ENCODE measurements at places on chromosomes 7 and 10.

DNA sequence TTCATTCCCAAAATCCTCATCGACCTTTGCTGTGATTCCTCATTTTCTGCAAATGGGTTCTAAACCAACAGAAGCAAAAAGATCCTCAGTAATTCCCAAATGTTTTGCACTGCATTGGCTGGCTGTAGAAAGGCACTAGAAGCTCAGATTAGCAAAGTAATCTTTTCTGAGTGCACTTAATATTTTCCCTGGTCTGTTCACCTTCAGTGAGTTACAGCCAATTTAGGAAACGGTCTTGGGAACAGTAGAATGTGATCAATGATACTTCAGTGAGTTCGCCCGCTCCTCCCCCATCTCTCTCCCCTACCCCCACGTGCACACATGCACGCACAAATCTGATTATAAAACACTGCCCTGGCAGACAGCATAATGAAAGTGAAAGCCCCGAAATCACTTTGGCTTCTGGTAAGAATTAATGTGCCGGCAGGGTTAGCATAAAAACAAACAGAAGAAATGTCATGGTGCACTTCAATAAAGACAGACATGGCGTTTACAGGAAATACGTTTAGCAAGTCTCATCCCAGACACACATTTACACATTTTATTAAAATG lies 201.3 kb upstream of the CDCA7L start:
- DNase-seq: no peak

DNA sequence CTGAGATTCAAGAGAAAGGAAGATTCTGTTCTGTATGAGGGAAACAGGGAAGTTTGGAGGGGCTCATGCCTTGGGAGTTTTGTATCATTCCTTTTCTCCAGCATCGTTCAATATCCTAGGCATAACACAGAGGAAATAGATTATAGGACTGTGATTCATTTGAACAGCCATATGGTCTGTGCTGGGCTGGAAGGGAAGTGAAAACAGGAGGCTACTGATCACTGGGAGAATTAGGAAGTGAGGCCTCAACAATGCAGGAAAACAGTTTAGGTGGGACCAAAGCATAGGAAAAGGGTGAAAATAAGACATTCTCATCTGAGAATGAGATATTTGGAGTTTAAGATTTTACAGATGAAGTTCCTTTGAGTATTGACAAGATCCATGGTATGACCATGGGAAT lies 70.7 kb upstream of the MKX start:
- DNase-seq: no peak

GRCh38 chr7:18975276-18975675 lies 142.2 kb downstream of the TWIST1 start:
- DNase-seq: no peak

DNA sequence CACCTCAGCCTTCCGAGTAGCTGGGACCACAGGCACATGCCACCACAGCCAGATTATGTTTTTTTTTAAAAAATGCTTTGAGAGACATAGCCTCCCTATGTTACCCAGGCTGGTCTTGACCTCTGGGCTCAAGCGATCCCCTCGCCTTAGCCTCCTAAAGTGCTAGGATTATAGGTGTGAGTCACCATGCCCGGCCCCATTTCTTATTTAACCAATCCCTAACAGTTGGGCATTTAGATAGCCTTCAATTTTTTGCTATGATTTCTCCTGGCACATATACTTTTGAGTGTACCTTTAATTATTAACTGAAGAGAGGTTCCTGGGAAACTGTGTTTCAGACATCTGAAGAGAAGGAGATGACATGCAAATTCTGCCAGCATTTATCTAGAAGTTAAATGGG lies 22.6 kb upstream of the AUTS2 start:
- no peak for DNase-seq

DNA sequence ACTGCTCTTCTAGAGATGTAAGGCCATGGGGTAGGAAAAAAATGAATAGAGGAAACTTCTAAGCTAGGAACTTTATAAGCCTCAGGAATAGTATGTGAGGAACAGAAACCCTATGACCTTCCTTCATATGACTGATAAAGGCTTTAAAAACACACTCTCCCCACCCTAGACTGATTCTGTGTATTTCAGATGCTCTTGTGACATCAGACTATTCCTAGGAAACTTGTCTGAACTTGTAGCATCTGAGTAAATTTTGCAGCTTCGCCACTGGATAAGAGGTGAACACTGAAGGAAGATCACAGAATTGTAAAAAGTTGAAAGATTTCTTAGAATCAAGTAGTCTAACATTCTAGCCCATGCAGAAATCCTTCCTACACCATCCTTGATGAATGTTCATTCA lies 31.0 kb upstream of the CBLL1 start:
- no peak for DNase-seq

- DNase-seq: no peak
These were observed 121.3 kb downstream of the PRKCQ start for GRCh38 chr10:6458814-6459213.

DNA sequence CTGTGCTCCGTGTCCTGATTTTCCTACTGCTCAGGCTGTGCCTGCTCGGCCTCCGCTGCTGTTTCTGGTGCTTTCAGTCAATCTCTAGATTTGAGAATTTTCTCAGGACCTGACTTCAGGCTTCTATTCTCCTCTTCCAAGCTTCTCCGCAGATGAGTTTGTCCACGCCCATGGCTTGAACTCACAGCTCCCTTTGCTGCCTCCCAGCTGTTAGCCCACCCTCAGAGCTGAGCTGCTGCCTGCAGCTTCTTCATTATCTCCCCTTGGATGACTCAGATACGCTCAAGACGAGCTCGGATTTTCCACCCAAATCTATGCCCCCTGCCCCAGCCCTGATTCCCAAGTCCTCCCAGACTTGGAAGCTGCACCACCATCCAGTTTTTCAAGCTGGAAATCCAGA lies 104.7 kb downstream of the FGFR2 start:
- DNase-seq: no peak

GRCh38 chr10:95125582-95125981 lies 56.3 kb upstream of the CYP2C8 start:
- DNase-seq: no peak

DNA sequence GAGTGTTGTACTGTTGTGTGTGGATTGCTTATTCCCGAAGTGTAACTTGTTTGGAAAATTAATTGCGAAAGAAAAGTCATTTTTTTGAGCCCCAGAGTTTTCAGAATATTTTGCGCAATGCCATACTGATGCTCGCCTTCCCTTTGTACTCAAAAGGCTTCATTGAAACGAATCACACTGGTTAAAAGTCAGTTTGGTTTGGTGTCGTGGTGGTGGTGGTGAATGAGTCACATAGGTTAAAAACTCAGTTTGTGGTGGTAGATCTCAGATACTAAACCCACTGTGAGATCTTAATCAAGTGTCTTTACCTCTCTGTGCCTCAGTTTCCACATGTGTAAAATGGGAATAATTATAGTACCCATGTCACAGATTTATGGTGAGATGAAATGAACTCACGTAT lies 61.1 kb upstream of the IL6 start:
- no peak for DNase-seq

- DNase-seq: no peak
These were observed 573.7 kb downstream of the PARD3 start for GRCh38 chr10:34241226-34242000.

DNA sequence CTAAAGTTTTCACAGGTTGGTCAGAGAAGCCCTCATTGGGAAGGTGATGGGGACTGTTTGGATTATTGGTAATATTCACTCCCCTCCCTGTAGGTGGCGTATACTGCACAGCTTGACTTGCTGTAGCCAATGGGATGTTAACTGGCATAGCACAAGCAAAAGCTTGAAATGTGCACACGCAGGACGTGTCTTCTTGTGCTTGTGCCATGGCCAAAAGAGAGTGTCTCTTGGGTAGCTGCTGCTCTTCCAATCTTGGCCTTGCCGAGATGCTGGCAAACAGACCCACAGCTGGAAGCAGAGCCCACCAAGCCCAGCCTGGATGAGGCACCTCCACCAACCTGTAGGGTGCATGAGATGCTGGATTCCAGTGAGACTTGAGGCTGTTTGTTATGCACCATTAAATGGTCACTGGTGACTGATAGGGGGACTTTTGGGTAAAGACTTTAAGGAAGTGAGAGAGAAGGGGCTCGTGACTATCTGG lies 266.0 kb downstream of the GRID1 start:
- DNase-seq: no peak

GRCh38 chr7:37933018-37933566 lies 12.7 kb downstream of the EPDR1 start:
- DNase-seq: no peak

- no peak for DNase-seq
These were observed 436.3 kb upstream of the NPVF start for GRCh38 chr7:25664593-25664992.

DNA sequence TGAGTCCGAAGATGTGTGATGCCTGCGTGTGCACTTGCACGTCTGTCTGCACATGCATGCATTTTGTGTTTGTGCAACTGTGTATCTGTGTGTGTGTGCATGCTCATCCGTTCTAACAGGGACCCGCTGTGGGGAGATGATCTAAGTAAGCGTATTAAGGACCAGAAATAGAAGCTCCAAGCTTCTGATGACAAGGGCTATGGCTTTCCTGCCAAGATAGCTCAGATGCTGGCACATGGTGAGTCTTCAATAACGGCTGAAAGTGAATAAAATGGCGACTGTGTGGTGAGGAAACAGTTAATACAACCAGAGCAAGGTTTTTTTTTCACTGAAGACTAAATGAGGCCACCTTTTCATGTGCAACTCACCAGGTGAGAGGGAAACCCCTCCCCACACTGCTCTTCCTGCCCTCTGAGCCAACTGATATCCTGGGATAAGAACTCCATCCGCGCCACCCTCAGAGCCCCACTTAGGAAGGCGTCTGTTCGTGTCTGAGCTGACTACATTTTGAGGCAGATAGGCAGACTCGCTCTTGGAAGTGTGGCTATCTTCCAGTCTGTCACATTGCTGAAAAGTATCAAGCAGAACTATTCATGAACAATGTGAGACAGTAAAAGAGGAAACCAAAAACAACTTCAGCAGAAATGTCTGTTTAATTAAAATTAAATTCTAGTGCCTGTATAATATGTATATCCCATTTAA lies 47.4 kb upstream of the TCERG1L start:
- DNase-seq: no peak

- DNase-seq: no peak
These were observed 249.0 kb upstream of the PLXNA4 start for GRCh38 chr7:132825222-132825621.

Measured in HS-27A (cell line).